ENCODE measurements at places on chromosomes 5 and 9.

- DNase-seq: no peak
Measured at GRCh38 chr5:61441742-61442141, 109.7 kb downstream of the ZSWIM6 start.

- DNase-seq: no peak
Measured at GRCh38 chr5:10876006-10876744, 115.1 kb upstream of the DAP start.

DNA sequence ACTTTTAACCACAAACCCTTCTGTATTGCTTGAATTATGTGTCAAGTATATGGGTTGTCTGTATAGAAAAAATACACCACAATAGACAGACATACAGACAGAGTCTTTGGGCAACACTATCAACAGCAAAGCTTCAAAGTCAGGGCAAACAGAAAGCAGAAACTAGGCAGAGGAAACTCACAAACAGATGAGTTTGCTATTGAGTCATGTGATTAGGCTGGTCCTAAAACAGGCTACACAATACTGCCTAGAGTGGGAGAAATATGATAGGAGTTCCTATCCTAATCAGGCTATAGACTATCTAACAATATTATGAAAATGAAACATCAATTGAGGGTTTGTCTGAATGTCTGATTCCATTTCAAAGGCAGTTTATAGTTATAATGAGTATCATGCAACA lies 156.4 kb downstream of the EDIL3 start:
- DNase-seq: no peak

DNA sequence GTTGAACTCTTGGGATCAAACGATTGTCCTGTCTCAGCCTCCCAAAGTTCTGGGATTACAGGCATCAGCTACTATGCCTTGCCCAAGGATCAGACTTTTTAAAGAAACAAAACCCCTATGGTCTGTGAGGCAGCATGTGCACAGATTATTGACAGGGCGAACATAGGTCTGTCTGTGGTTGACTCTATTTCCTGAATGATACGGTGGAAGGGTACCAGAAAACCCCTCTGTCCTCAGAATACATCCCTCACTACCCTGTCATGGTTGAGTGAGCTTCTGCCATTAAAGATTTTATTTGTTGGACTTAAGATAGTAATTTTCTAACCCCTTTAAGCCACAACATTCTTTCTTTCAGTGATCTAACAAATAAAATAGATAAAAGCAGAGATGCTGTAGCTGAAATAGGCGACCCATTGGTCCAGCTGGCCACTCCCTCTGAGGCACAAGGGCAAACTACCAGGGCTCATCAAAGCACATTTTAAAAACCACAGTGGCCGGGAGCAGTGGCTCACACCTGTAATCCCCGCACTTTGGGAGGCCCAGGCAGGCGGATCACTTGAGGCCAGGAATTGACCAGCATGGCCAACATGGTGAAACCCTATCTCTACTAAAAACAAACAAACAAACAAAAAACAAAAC lies 84.9 kb upstream of the ANKRD55 start:
- DNase-seq: no peak

DNA sequence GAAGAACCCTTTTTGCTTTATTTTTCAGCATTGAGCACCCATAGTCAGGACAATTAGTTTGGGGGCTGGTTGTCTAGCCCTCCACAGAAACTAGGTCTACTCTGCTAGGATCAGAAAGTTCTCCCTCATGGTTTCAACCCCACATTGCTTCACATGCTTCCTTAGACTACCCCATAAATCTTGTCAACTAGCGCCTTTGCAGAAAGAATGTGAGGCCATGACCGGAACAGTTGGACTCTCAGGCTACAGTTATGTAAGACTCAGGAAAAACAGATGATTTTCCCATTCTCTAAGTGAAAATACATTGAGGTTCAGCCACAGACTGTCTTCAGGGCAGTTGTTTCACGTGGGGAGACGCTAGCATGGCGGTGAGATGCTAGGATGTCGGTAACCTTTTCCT lies 255.6 kb downstream of the NR3C1 start:
- DNase-seq: no peak

GRCh38 chr5:140044041-140044440 lies 942 bp upstream of the NRG2 start:
- no peak for DNase-seq

- no peak for DNase-seq
Measured at GRCh38 chr9:68878450-68878849, 135.5 kb downstream of the PRKACG start.

- no peak for DNase-seq
Measured at GRCh38 chr5:138463419-138464007, 1.8 kb upstream of the EGR1 start.

DNA sequence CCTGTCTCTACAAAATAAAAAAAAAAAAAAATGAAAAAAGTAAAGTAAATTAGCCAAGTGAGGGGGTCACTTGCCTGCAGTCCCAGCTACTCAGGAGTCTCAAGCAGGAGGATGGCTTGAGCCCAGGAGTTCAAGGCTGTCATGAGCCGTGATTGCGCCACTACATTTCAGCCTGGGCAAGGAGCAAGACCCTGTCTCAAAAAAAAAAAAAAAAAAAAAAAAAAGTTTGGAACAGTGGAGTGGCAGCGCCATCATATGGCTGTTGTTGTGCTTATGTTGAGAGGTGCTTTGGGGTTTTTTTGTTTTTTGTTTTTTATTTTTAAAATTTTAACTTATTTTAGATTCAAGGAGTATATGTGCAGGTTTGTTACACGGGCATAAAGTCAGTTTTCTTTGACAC lies 3.6 kb downstream of the BRIX1 start:
- no peak for DNase-seq

GRCh38 chr5:11027660-11028059 lies 266.6 kb upstream of the DAP start:
- no peak for DNase-seq

DNA sequence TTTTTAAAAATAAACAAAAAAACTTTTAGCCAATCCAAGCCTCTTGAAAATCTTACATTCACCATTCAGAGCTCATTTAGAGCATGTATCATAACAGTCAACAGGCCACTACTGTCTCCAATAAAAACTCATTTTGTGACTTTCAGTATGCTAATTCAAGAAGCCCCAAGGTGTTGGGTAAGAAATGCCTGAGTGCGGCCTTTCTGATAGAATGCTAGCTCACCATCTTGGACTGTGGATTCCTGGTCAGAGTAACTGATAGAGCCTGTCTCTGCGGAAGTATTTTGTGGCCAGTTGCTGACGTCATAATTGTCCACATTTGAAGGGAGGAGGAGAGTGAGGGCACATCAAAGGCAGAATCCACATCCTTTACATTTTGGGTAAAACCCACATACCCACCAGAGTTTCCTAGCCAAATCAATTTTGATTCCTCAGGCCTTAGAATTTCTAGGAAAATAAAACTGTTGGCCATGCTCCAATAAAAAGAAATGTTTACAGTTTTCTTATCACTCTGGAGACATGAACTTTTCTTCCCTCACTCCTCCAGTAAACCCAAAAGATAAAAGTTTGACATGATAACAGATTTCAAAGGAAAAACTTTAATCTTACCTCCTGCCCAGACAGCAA lies 41.1 kb upstream of the ERCC6L2 start:
- no peak for DNase-seq

GRCh38 chr5:137902408-137903133 lies 13.3 kb downstream of the PKD2L2 start:
- DNase-seq: no peak

DNA sequence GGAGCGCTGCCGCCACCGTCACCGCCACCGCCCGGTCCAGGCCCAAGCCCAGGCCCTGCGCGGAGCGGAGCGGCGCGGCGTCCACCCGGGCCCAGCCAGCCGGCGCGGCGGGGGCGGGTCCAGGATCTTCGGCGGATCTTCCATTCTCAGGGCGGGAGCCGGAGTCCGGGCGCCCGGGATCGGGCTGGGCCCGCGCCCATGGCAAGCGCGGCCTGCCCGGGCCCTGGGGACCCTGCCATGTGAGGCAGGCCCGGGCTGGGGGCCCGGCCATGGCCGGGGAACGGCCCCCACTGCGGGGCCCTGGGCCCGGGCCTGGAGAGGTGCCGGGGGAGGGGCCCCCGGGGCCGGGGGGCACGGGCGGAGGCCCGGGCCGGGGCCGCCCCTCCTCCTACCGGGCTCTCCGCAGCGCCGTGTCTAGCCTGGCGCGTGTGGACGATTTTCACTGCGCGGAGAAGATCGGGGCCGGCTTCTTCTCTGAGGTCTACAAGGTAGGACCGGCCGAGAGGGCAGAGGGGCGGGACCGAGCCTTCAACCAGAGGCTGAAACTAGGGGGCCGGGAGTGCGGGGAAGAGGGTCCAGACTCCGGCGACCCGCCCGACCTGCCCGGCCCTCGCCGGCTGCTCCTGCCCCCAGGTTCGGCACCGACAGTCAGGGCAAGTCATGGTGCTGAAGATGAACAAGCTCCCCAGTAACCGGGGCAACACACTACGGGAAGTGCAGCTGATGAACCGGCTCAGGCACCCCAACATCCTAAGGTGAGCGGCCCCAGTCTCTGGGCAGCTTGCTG lies 482 bp downstream of the TESK1 start:
- no peak for DNase-seq

DNA sequence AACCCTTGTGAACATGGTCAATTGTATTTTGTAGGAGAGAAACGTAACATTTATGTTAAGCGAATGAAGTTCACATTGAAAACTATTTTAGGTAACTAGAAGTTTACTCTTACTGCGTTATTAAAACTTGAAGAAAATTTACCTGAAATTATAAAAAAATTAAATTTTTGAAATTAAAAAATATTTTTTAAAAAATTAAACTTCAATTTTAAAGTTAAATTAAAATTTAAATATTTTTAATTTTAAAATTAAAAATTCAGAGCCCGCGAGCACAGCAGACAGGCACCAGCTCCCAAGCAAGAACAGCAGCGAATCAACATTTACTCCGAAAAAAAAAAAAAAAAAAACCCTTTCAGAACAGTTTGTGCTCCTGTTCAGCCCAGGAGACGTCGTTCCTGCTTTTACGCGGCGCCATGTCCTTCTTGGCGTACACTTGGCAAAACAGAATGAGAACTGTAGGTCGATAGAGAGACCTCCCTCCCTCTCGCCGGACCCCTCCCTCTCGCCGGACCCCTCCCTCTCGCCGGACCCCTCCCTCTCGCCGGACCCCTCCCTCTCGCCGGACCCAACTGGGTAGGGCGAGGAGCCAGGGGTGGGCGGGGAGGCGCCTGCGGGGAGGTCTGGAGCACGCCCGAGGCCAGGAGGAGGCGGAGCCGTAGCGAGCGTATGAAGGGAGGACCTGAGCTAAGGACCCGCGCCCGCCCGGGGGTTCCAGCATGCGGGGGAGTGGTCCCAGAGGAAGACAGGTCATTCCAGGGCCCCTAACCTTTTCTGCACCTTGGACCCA lies 235.8 kb downstream of the ROR2 start:
- DNase-seq: no peak

DNA sequence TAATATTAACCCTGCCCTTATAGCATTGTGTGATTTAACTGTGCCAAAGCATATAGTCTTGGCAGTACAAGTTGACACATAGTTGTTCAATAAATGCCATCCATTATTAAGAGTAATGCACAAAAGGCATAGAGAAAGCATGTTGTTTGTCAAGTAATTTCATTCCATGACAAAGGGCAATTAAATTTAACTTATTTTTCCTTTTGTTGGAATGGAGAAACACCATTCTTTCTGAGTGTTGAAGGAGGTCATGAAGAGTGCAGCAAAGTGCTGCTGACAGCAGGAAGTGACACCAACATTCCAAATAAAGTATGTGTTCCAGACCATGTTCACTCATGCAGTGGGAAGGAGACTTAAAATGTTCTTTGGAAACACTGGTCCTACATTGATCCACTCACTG lies 29.1 kb downstream of the ANKDD1B start:
- DNase-seq: no peak

DNA sequence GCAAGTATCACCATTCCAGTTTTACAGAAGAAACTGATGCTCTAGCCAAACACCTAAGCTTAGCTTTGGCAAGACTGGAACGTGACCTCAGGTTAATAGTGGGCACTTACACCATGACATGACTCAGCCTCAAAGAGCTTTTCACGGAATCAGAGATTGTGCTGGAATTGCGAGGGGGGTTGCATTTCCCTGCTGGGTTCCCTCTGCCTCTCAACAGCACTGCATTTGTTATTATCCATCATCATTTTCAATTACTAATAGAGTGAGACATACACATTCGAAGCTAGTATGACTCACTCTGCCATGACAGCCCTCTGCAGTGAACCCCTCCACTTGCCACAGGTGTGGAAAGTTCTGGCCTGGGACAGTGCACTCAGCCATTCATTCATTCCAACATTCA lies 8.0 kb downstream of the SPOCK1 start:
- DNase-seq: no peak

- no peak for DNase-seq
Measured at GRCh38 chr9:4508246-4508906, 18.1 kb downstream of the SLC1A1 start.

Data from bone marrow (tissue), 2 donors.